T-helper 9 cell (primary cell): ENCODE measurements at places on chromosomes 7 and 10.

DNA sequence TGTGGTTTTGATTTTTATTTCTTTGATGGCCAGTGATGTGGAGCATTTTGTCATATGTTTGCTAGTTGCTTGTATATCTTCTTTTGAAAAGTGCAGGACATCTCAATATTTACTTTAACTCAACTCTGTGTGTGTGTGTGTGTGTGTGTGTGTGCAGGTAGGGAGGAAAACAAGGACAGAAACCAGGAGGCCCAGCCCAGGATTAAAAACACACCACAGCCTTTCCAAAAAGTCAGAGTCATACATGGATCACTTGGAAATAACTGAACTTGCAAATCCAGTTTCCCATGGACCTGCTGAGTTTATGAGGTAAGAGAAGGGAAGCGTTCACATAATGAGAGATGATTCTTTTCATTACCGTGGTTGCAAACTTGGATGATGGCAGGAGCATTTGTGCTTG lies 189.9 kb upstream of the LYZL1 start:
- DNase-seq: no peak

DNA sequence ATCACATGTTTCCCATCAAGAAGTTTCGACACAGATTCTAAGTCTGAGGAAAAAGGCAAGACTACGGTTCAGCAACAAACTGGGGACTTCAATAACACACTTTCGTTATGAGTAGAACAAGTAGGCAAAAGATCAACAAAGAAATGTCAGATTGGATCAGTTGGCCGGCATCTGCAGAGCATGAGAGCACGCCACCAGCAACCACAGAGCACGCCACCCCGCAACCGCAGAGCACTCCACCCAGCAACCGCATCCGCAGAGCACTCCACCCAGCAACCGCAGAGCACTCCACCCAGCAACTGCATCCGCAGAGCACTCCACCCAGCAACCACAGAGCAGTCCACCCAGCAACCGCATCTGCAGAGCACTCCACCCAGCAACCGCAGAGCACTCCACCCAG lies 89.7 kb upstream of the FAM20C start:
- no peak for DNase-seq

- no peak for DNase-seq
These were observed 2.3 kb upstream of the INSYN2A start for GRCh38 chr10:127198721-127199120.

DNA sequence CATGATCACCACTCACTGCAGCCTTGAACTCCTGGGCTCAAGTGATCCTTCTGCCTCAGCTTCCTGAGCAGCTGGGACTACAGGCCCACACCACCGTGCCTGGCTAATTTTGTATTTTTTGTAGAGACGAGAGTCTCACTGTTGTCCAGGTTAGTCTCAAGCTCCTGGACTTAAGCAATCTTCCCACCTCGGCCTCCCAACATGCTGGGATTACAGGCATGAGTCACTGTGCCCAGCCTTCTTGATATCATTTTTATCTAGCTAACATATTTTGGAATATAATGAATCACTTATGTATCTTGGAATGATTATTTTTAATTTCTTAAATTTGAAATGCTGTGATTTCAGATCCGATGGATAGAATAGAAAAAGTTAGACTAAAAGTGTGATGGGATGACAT lies 18.4 kb downstream of the ARL4A start:
- no peak for DNase-seq

- DNase-seq: no peak
These were observed 309.7 kb downstream of the EXOC4 start for GRCh38 chr7:133562621-133563020.

GRCh38 chr10:50395271-50395670 lies 144.0 kb upstream of the ASAH2 start:
- DNase-seq: no peak

DNA sequence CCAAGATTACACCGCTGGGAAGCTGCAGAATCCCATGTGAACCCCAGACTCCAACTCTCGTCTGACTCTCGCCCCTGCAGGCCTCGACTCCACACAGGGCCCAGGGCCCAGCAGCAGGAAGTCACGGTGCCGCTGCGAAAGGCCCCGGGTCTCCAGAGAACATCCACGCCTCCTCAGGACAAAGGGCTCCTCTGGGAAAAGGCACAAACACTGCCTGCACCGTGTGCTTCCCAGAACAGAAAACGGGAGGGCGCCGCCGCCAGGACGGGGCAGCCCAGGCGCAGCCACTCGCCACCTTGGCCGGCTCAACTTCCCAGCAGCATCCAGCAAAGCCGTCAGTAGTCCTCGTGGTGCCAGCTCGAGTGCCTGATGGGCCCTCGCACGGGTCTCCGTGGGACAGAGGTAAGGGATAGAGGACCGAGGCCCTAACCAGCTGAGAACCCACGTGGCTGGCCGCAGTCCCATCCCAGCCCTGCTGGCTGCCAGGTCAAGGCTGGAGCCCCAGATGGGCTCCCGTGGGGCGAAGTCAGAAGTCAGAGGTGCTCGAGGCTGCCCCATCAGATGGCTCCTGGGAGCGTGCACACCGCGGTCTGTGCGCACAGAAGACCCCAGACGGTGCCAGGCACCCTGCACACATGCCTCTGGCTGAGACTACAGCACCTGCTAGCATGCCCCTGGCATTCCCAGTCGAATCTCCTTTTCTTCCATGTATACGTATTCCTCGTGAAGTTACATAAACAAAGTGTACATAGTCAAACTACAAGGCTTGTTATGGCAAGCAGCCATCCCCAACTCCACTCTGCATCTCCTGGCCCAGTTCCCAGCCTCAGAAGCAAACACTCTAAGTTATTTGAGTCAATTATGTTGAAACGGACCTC lies 60.2 kb downstream of the MAD1L1 start:
- no peak for DNase-seq

GRCh38 chr10:43436291-43437140 lies at the start of gene ZNF487:
Gene ZNF487 (plus strand): TSS chr10:43437111. CDS start chr10:43475814, 38,703 bp downstream.
- peak; percentile 79 for DNase-seq

DNA sequence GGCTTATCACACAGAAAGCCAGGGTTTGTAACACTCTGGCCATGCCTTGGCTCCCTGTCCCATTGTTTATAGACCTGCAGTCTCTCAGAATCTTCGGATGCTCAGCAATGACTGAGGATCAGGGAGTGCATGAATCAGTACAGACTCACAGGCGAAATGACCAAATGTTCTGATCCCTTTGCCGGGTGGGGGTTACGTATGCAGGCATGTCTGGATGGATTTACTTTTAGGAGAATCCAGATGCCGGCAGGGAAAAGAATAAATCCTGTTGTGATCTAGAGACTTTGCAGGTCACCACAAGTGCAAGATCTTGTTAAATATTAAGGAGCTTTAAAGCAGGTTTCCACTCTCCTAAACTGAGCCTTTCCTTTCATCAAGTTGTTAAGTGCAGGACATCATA lies 149.5 kb downstream of the SFMBT2 start:
- DNase-seq: no peak

DNA sequence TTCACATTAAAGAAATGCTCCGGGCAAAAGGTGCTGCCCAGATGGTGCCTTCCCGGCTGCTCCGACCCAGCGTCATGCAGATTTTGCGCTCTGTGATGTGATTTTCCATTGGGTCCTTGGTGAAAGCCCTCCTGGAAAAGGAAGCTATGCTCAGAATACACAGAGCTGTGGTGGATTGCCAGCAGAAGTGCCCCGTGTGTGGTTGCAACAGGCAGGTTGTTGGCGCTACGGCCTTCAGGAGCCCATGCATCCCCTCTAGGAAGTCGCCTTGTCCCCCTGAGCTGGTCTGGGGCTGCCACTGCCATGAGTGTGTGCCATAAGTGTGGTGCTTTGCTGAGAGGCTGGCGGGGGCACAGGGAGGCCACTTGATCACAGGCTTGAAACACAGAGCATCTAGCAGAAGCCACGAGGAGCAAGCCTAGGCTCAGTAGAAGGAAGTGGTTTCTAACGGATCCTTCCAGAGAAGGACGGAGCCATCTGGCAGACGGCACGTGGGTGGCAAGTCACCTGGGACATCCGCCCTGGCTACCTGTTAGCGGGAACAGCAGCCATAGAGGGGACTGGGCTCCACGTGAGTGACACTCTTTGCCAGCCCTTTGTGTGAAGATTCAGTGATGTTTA lies 210.9 kb downstream of the CUX1 start:
- DNase-seq: no peak

GRCh38 chr7:27241189-27242056 lies 1.2 kb upstream of the EVX1 start:
- no peak for DNase-seq

DNA sequence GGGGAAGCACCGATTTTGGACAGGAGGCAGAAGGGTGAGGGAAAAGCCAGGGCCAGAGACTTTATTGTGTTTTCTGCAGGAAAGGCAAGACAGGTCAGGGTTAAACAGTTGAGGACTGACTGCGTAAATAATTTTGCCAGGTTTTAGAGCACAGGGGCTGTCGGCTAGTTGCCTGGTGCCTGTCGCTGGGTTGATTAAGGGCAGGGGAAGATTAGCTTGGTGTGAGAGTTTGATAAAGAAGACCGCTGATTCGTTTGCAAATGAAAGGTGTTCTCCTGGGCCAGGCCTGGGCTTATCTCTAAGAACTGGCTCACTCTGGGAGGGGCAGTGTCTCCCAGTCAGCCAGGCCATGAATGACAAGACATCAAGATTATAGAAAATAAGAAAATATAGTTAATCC lies 75.6 kb downstream of the SLC37A3 start:
- DNase-seq: no peak

DNA sequence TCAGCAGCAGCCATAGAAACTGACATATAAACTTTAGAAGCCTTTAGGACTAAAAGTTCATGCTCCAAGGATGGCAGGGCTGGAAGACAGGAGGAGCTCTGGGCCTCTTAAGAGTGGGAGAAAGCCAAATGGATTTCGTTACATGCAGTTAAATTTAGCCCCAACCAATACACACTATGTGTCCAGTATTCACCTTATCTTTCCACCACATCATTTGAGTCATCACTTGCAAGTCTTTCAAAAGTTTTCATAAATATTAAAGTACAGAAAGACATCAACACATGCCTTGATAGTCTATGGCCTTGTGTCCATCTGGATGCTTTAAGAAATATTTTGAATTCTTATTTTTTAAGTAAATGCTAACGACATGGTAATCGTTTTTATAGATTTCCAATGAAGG lies 392.4 kb upstream of the LRRN3 start:
- no peak for DNase-seq

DNA sequence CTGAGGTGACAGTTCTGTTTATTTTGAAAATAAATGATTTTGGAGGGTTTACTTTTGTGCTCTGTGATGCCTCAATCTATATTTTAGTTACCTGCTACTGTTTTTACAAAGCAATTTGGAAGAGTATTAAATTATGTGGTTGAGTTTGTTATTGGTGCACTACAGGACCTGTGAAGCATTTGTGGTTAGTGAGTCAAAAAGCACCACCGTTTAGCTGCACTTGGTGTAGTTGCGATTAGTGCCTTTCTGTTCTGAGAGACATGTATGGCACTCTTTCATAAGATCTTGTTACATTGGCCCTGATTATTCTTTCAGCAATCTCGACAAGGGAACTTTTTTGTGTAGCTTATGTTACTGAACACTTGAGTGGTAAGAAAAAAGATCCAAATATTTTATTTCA lies 132.2 kb downstream of the BBS9 start:
- no peak for DNase-seq

DNA sequence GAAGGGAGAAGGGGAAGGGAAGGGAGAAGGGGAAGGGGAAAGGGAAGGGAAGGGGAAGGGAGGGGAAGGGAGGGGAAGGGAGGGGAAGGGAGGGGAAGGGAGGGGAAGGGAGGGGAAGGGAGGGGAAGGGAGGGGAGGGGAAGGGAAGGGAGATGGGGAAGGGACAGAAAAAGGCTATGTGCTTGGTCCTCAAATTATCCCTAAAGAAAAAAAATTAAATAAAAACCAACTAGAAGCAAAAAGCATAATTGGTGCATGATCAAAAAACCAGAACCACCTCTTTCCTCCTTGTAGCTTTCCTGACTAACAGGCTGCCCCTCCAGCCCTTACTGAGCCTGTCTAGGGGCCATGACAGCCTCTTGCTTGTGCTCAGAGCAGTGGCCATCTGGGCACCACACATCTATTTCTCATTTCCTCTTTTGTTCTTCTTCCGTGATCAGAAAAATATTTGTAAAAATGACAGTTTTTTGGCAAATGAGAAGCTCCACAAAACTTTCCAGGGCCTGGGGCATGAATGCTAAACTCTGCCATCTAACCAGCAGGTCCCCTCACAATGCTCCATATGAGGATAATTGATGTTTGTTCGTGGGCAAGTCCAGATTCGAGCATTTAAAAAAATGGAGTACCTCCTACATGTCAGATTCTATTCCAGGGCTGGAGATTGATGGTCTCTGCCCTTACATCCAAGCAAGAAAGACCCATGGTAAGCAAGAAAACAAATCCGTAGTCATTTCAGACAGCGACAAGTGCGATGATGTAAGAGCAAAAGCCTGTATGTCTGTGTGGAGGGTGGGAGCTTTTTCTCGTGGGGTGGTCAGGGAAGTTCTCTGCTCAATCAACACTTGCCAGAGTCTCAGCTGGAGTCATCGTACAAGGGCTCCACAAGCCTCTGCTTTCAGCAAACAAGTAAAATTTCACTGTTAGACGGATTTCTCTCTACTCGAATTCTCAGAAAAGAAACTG lies 320.9 kb downstream of the WDR11 start:
- no peak for DNase-seq

DNA sequence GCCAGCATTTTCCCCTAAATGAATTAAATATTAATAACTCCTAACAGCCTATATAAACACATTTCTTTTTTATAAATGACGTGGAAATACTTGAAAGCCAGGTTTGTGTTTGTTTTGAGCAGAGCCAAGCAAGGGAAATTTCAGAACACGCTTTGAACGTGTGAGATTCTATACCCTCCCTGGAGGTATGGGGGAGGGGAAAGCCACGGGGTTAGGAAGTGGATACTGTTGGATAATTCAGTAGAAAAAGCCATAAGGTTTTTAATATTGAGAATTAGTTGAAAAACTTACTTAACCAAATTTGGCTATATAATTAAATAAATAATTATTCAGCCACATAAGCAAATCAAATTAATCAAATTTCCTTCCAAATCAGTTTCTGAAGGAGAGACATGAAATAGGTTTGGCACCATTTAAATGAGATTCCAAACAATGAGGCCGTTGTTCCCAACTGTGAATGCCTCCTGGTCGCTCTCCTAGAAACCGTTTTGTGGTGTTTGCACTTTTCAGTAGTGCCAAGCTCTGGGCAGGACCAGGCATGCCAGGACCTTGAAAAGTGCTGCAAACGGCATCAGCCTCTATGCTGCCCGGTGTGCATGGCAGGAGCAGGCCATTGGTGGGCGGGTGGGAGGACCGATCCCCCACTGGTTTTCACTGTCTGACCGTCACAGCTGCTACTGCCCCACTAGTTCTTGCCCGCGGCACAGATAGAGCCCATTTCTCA lies 88.1 kb downstream of the SEPTIN14 start:
- DNase-seq: no peak
